ENCODE measurements at places on chromosomes 5 and 9. TPM values are rescaled to one million over a fixed set of nuclear protein-coding genes. Genes with fewer than 3 reads are reported as not detected.

PCDHGB3 gene
- not detected for total RNA-seq

SURF6 gene
- 22.4 TPM for total RNA-seq

ACER2 gene
- 1.6 TPM for total RNA-seq

GFI1B gene
- total RNA-seq: not detected

DNA sequence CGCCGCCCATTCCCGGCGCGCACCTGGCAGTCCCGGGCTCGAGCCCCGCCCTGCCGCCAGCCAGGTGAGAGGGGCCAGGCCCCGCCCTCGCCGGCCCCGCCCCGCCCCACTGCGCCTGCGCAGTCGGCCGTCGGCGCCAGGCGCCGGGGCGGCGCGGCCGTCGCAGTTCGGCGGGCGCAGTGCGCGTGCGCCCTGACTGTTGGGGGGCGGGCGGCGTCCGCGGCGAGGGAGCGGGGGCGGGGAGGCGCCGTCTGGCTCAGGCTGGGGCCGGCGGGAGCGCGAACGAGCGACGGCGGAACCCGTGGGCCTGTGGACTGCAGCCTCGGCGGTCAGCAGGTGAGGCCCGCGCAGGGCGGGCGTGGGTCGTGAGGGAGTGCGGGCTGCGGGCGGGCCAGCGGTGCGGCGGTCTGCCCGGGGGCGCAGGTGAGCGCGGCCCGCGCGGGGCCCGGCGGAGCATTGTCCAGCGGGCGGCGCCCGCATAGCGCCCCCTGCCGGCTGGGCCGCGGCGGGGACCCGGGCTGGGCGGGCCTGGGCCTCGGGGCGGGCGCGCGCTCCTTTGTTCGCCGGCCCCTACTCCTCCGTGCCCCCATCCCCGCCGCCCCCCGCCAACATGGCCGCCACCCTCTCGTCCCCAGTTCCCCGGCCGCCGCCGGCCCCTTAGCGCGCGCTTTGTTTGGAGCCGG lies at the start of gene SPIN1:
TSS of gene SPIN1 (plus strand) at position 242 of the 683 bp plus-strand sequence. CDS start 38,096 bp downstream, outside the sequence.
- peak; percentile 92 for DNase-seq
- H3K4me3 ChIP-seq: peak within 1 kb of the TSS; percentile 94
- H3K27ac ChIP-seq: peak within 1 kb of the TSS; percentile 97
- no peaks in the 10 kb centered on the region for H3K27me3 ChIP-seq
- H3K4me1 ChIP-seq: peaks cover 40% of the 10 kb centered on the region

DNA sequence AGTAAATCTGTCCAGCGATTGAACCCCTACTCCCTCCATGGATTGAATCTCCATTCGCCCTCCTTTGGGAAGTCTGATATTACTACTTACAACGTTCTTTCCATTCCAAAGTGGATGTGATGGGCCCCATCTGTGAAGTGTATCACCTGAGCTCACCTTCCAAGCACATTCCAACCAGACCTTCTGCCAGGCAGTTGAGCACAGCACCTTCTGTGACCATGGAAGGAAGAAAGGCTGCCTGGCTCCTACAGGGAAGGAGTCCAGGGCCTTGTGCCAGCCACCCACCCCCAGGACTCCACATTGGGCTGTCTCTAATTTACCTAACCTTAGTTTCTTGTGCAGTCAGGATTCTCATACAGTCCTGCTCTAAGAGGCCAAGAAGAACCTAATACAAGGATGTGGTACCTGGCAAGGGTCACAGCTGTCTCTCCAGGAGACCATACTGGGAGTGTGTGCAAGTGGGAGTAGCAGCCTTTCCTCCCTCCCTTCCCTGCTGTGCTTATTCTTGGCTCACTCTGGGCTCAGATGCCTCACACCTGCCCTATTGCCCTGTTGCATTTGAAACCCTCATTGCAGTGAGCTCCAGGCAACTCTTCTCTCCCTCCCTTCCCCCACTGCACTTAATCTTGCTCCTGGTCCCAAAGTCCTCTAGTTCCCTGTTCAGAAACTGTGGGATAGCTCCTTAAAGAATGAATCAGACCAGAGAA lies 116.1 kb downstream of the NRG2 start:
- DNase-seq: no peak
- H3K4me1 ChIP-seq: no peaks in the 10 kb centered on the region
- peaks cover 26% of the 10 kb centered on the region for H3K27me3 ChIP-seq
- no peak overlapping the region for H3K27ac ChIP-seq

DNA sequence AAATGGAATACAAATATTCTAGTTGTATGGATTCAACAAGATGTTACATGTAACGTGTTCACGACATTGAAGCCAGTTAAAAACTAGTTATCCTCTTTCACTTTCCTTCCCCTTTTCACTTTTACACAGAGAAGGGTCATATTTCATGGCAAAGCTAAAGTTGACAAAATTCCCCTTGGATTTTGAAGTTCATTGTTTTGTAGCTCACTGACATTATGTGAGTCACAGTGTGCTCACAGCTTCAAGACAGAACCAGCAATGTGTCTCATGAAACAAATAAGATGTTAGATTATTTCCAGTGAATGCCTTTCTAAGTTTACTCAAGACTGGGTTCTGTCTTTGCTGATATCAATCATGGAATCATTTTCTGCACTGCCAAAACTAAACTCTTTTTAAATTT lies 535.5 kb upstream of the GRIN3A start:
- DNase-seq: no peak
- H3K4me3 ChIP-seq: no peak overlapping the region
- H3K4me1 ChIP-seq: no peaks in the 10 kb centered on the region

- no peaks in the 10 kb centered on the region for H3K27me3 ChIP-seq
- DNase-seq: no peak
Observed at GRCh38 chr9:131872006-131872405, 132.1 kb upstream of the RAPGEF1 start.

- H3K36me3 ChIP-seq: peaks cover 9% of the 10 kb centered on the region
- no peak overlapping the region for H3K4me3 ChIP-seq
- no peak overlapping the region for H3K27ac ChIP-seq
- peaks cover 16% of the 10 kb centered on the region for H3K4me1 ChIP-seq
Observed at GRCh38 chr5:67089200-67089725, 107.3 kb downstream of the CD180 start.

Measured in activated CD4-positive, alpha-beta T cell treated with anti-CD3 and anti-CD28 coated beads for 36 hours (primary cell).